ENCODE measurements at places on chromosomes 13 and 19.

- DNase-seq = no peak
Observed at GRCh38 chr13:80072231-80072630, 268.7 kb downstream of the SPRY2 start.

DNA sequence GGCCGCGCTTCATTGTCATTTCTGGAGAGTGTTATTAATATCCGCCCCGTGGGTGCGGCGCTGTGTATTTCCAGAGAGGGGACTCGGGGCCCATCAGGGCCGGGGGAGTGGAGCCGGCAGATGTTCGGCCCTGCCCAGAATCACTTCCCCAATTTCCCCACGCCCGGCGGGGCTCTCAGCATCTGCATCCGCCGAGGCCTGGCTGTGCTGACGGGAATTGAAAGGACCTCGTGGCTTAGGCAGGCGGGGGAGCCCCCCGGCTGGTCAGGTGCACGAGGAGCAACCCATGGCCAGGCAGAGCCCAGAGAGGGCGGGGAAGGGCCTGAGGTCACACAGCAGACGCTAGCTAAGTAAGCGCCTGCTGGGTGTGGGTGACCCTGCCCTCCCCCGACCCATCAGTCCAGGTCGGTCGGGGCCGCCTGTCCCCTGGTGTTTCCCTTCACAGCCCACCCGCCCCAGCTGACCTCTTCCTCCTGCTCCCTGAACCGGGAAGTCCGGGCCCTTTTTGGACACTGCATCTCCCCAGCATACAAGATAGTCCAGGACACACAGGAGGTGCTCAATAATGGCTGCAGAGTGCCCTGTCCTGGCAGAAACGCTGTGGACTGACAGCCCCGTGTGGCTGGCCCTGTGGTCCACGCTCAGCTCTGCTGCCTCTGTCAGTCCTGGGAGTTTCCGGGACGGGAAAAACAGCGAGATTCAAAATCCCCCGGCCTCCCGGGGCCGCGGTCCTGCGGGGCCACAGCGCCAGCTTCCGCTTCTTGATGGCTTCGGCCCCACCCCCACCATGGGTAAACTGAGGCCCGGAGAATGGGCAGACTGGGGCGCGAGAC, 22.1 kb downstream of the ARID3A start:
- no peak for DNase-seq

GRCh38 chr13:79492313-79492798, 11.4 kb downstream of the NDFIP2 start:
- no peak for DNase-seq

DNA sequence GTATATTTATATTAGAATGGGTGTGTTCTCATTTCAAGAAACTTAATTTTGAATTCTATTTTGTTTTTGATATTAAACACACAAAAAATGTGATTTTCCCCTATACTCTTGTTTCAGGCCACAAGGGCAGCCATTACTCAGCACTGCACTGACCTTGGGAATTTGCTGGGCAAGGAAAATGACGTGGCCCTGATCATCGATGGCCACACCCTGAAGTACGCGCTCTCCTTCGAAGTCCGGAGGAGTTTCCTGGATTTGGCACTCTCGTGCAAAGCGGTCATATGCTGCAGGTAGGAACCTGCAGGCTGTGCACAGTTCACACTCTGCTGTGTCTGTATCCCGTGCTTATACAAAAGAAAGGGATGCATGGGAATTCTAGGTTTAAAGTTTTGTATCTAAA, 327.3 kb downstream of the ATP8A2 start:
- no peak for DNase-seq

DNA sequence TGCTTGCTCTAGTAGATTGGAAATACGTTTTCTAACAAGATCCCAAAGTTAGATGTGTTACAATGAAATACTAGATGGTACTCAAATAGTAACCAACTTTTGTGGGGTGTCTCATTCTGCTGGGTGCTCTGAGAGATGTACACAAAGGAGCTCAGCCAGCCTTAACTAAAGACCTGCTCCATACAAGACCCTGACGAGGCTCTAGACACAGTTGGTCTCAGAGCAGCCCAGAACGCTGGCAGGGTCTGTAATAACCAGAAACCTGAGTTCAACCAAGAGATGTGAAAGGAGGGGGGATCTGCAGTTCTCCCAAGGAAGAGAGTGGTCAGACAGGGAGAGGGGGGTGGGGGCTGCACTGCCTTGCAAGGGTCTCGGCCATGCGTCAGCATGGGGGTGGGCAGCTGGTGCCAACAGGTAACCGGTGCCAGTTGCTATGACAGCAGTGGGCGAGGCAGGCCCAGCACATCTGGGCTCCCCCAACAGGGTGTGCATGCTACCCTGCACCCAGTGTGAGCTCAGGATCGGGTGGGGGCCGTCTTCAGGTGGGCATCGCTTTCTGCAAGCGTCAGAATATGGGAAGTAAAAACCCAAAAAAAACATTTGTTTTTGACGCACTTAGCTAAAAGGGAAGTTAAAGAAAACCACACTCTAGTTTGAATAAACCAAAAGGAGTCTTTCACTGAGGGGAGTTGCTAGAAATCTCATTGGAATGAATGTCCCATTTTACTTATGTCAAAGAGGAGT, 68.0 kb upstream of the GPR183 start:
- no peak for DNase-seq

GRCh38 chr13:27806744-27807387, 14.6 kb downstream of the GSX1 start:
- DNase-seq = no peak

DNA sequence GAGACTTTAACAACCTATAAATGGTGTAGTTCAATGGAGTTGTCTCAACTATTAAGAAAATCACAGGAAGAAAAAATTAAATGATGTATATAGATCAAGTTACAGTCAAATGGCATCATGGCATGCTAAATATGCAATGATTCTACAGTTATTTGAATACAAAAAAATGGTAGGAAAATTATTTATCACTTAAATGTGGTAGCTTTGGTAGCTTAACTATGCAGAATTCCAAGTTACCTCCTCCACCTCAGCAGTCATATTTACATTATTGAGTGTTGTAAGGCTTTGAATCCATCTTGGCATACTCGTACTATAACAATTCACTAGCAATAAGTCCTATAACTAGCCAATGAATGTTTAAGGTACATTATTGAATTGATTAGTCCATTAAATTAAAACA, 36.8 kb downstream of the CAB39L start:
- DNase-seq = no peak

GRCh38 chr19:58474997-58475713, 997 bp upstream of the ZNF446 start:
- no peak for DNase-seq

GRCh38 chr19:6086068-6086788, 24.1 kb downstream of the RFX2 start:
- no peak for DNase-seq

DNA sequence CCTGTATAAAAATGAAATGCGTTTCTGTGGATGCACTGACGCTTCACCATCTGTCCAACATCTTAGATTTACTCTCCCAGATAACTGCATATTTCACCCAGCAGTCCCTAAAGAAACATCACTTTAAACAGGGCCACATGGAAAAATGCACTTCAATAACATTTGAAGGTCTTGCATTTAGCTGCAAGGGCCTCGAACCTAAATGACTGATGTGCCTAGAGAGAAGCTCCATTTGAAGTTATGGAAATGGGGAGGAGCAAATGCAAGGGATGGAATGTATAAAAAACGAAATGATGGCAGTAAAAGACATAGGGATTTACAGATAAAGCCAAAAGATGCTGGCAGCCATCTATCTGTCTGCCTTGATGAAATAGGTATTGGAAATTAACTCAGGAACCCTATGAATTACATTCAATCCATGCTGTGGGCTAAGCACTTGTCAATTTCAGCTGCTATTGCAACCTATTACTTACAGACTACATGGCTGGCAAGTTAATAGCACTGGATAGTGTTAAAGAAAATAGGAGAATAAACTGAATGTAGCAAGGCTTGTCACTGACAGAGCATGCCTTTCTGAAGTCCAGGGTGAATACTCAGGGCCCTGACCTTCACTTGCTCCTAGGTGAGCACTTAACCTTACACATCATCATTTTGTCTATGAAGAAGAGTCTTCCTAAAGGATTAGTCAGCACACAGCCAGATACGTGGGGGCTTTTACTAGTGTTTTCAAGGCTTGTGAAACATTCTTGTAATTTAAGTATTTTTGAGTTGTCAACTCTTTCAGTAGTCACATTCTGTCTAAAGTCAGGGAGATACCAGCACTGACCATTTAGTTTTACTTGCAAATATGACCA, 963.4 kb downstream of the PCDH17 start:
- DNase-seq = no peak

- no peak for DNase-seq
Observed at GRCh38 chr13:36082396-36082795, 48.8 kb downstream of the DCLK1 start.

- no peak for DNase-seq
Observed at GRCh38 chr13:103694471-103694870, 628.3 kb upstream of the SLC10A2 start.

DNA sequence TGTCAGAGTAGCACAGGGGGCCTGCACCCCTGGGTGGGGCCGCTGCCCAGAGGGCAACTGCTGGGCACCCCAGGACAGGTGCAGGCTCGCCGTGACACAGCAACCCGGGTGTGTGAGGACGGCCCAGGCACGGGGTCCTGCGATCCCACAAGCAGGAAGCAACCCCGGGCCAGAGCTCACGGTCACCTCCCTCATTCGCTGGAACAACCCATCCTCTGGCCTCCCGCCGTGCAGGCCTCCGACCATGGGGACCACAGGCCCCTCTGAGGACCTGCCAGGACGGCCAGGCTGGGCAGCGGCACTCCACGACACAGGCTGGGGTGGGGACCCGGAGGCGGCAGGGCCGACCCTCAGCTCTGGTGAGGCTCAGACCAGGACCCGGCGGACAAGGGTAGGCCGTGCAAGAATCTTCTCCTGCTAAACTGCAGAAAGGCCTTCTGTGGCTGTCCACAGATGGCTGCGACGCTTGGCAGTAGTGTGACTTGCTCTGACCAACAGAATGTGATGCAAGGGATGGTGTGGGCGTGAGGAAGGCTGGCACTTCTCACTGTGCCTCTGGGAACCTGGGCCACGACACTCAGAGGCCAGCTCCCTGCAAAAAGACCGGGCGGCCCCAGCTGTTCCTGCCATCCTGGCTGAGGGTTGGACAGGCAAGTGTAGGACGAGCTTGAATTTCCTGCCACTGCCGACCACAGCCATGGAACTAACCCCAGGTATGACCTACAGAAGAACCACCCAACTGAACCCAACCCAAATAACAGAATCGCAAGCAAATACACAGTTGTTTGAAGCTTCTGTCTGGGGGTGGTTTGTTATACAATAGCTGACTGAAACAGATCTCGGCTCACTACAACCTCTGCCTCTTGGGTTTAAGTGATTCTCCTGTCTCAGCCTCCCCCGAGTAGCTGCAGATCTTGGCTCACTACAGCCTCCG, 26.5 kb downstream of the PIP5K1C start:
- DNase-seq = no peak

DNA sequence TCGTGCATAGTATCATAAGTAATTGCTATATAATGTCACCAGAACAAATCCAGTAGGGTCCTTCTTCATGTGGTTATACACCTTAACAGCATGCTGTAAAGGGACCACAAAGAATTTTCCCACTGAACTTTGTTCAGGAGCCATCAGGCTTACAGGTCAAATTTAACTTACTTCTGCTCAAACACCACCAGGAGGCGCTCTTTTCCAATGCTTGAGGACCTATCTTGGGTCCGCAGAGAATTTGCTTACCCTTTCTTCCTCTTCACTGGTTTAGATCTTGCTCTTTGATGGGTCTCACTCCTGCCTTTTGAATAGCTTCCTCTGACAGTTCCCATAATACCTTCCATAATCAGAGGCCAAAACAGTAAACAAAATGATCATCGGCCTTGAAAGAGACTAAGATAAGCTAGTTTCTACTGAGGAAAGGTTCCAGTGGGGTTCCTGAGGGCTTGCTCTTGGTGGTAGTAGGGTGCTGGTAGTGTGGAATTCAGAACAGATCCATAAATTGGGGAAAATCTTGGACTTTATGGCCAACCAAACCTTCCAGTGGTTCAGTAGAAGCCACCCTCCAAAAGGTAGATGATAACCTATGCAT, 37.4 kb downstream of the SCGB2B2 start:
- peak; percentile 20 for DNase-seq

GRCh38 chr19:38737921-38738737, 6.1 kb downstream of the CAPN12 start:
- DNase-seq = no peak

All from AG04450 (cell line).